Neural progenitor cell (in vitro differentiated cells): ENCODE measurements at places on chromosomes 4 and X.
A peak's percentile ranks its signal among the peaks of the same experiment; 100 is the strongest.

DNA sequence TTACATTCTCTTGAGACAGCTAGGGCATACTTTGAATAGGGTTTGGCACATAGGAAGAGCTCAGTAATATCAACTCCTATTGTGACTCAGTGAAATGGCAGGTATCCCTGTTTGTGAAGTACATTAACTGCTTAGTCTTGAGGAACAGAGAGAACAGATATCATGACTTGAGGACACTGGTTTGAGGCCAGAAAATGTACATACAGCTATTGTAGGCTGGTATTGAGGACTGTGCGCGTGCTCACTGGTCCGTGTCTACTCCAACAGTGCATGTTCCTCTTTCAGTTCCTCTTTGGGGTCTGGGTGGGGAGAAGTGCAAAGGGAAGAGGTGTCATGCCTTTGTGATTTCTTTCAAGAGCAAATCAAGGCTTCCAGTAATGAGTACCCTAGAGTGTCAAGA lies 34.6 kb upstream of the TBC1D9 start:
- DNase-seq: no peak

GRCh38 chrX:41870719-41871151 lies 52.6 kb downstream of the CASK start:
- DNase-seq: no peak

GRCh38 chrX:3461397-3462165 lies 115.1 kb upstream of the MXRA5 start:
- DNase-seq: no peak

DNA sequence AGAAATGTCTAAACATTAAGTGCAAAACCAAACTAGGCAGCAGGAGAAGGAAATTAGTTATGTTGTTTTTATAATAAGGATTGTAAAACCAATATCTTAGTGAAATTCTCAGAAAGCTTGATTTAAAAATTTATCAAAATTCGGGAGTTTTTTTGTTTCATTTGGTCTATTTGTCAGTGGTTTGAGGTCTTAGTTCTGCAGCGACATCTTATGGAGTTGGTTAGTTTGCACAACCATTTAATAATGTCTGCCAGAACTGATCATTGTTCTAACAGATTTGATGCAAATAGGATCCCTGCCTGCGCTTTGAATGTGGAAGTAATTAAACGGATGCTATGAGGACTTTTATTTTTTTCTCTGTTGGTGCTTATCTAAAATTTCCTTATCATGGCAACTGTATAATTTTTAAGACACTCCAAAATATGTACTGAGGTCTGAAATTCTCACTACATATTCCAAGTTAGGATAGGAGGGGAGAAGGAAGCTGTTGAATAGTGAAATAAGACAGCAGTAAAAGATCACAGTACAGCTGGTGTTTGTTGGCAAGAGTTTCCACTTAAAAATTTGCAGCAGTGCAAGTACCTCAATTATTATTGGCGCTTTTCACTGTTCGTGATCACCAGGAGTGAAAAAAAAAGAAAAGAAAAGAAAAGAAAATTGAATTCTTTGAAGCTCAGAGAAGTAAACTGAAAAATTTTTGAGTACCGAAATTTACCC lies 2521.4 kb downstream of the ARAP2 start:
- no peak for DNase-seq

- no peak for DNase-seq
Observed at GRCh38 chrX:112025753-112026152, 56.8 kb downstream of the TRPC5 start.

DNA sequence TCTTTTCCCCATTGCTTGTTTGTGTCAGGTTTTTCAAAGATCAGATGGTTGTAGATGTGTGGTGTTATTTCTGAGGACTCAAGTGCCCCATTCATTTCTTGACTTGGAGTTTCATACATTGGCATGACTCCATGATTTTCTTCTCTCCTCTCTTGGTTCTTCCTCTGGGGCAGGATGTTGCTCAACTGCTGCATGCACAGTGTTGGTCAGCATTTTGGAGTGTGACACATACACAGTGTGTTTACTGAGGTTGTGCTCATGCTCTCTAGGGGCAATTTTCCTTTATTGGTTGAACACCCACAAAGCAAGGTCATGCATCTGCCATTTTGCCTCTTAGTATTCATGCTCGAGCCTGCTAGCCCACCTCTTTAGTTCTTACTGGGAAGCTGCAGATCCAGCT lies 1993.8 kb downstream of the ARAP2 start:
- DNase-seq: no peak

DNA sequence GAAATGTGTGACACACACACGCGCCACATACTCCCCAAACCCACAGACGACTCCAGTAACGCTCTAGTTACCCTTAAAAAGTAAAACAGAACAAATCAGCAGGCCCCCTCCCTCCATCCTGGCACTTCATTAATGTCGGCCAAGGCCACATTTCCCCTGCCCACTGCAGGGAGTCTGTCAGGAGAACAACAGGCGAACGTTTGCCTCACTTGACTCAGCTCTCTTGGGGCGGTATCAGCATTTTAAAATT lies 671 bp upstream of the FHIP1A start:
- DNase-seq: no peak

DNA sequence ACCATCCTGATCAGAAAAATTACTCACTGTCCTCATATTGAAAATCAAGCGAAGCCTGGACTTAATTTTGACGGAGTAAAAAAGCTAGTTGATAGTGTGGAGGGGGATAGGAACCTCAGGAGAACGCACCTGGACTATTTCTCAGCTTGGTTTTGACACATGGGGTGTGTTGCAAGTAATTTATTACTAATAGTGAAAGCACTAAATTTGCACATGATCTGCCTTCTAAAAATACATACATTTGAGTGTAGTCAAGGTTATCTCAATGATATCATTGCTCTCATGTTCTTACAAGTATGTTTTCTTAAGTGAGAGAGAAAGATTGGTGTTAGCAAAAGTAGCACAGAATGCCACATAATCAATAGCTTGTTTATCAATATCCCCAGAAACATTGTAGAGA lies 29.5 kb downstream of the LRIT3 start:
- no peak for DNase-seq

DNA sequence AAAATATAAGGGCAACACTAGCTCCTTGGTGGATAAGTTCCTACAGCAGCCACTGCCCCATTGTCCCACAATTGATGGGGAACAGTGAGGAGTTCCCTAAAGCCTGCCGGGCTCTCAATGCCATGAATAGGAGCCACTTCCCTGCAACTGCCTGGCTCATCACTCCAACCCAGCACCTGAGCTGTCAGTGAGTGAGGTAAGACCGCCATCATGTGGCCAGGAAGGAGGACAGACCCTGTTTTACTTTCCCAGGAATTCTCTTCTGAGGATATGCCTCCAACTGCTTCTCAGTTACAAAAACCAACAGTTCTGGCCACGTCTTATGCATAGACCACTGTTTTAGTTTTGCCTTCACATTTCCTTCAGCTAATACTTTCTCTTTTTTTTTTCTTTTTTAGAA lies 45.5 kb downstream of the SRPX start:
- DNase-seq: peak; percentile 69

DNA sequence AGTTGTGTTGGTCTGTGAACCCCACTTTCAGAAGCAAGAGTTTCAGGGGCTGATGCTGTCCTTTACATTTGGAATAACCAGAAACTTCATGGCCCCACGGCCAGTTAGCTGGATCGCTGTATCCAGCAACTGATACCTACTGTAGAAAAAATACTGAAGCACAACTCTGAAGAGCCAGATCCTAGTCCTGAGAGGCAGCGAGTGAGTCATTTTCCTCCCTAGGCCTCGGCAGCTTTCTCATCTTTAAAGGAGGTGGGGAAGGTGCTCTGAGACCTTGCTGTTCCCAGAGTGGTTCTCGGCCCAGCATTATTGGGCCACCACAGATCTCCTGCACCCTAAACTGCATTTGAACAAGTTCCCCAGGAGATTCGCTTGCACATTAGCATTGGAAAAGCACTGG lies 63.2 kb downstream of the NHS start:
- DNase-seq: no peak

- no peak for DNase-seq
Observed at GRCh38 chrX:7950865-7951264, 23.7 kb upstream of the PNPLA4 start.

- DNase-seq: no peak
Observed at GRCh38 chrX:136839196-136839595, 41.3 kb downstream of the RBMX start.

DNA sequence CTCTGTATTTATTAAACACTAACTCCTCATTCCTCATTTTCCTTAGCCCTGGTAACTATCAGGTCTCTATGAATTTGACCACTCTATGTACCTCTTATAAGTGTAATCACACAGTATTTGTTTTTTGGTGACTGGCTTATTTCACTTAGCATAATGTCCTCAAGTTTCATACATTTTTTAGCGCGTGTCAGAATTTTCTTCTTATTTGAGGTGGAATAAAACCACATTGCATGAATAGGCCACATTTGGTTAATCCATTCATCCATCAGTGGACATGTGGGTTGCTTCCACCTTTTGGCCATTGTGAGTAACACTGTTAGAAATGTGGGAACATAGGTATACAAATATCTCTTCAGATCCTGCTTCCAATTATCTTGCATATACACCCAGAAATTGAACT lies 341.2 kb upstream of the BOD1L1 start:
- no peak for DNase-seq

GRCh38 chr4:185585211-185585610 lies 49.9 kb upstream of the PDLIM3 start:
- no peak for DNase-seq

- DNase-seq: peak; percentile 7
Observed at GRCh38 chrX:31499109-31499508, 427.3 kb upstream of the FTHL17 start.

GRCh38 chrX:18206657-18207056 lies 14.0 kb downstream of the BEND2 start:
- DNase-seq: no peak
